ENCODE measurements at places on chromosomes 7 and 10. TPM values are rescaled to one million over a fixed set of nuclear protein-coding genes. Genes with fewer than 3 reads are reported as not detected.
A peak's percentile ranks its signal among the peaks of the same experiment; 100 is the strongest.

- DNase-seq = no peak
Observed at GRCh38 chr7:46054272-46054671, 133.2 kb upstream of the IGFBP3 start.

- no peak for DNase-seq
Observed at GRCh38 chr10:133117688-133118071, 30.0 kb downstream of the ADGRA1 start.

DNA sequence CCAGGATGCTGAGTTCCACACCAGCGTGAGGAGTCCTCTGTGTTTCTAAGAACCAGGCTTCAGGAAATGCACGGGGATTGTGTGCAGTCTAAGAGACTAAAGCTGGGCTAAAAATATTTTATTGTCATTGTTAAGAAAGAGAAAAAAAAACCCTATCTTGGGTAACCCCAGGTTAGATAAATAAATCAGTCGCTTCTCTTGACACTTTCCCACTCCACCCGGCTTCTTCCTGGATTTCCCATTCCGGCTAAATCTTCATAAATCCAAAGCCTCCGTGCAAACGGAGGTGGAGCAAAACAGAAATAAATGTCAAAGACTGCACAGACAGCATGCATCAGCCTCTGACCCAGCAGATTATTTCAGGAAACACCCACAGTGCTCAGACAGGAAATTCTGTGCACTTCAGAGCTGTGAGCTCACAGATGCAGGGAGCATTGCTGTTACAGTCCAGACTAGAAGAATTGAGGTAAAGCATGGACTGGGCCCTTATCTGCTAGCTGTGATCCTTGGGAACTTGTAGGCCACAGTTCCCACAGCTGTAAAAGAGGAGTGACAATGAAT is 44.8 kb upstream of the GRID1 start:
- peak; percentile 28 for DNase-seq

DNA sequence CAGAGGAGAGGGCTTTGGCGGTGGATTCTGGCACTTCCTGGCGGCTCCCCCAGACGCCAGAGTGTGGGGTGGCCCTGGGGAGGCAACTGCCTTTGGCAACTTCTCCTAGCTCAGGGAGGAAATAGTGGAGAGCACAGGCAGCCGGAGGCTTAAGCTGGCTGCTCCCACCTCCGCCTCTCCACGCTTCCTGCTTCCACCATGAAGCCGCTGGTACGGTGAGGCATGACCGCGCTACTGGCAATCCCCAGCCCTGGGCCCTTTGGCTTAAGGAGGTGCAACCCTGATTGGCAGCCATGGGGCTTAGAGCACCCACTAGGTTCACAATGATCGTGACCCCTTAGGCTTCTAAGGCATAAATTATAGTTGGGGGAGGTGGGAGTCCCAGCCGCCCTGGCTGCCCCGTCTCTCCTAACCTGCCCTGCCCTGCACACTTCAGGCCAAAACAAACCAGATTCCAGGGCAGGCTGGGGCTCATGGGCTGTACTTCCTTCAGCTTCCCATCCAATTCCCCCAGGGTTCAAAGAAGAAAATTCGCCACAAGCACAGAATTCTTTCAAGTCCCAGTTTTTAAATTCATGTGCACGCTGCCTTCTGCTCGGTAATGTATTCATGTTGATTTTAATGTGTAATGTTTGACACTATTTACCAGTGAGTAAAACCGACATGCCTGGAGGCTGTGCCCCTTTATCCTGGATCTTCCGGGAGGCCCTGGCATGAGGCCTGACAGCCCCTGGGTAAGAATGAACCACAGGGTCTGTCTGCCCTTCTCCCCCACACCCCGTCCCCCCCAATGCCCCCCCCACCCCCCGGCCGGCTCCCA is 90.7 kb upstream of the LRRC4 start:
- DNase-seq = no peak

GRCh38 chr7:155455132-155455693 is 2.7 kb upstream of the EN2 start:
- DNase-seq = no peak

DNA sequence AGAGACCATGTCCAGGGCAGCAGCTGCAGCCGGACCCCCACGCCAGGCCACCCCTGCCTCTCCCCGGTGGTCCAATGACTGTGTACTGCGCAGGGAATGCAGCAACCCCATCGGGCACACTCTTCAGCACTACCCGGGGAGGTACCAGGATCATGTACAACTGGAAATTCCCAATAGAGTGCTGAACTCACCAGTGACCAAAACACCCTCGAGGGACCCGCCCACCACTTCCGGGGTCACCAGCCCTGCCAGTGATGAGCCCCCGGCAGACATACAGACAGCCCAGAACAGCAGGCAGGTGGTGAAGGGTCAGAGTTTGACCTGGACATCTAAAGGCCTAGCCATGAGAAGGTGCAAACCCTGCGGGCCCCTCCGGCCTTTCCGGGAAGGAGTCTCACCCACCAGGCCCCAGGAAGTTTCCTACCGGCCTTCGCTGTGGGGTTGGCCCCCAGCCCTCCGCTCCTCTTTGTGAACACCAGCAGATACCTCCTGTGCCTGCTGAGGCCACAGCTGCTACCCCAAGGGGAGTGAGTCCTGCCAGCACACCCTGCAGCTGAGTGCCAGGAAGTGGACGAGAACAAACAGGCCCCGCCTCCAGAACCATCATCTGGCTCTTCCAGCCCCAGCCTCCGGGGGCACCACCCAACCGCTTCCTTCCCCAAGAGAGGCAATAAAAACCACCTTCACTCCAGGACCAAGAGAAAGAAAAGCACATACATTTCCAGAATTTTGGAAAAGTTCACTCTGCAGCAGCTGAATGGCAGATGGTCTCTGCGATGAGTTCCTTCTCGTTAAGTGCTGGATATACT is 5.0 kb upstream of the ANKRD61 start:
- DNase-seq = no peak

GRCh38 chr7:36006636-36007229 is 146.3 kb upstream of the EEPD1 start:
- DNase-seq = no peak

- no peak for DNase-seq
Observed at GRCh38 chr10:3773460-3774017, 11.5 kb downstream of the KLF6 start.

DNA sequence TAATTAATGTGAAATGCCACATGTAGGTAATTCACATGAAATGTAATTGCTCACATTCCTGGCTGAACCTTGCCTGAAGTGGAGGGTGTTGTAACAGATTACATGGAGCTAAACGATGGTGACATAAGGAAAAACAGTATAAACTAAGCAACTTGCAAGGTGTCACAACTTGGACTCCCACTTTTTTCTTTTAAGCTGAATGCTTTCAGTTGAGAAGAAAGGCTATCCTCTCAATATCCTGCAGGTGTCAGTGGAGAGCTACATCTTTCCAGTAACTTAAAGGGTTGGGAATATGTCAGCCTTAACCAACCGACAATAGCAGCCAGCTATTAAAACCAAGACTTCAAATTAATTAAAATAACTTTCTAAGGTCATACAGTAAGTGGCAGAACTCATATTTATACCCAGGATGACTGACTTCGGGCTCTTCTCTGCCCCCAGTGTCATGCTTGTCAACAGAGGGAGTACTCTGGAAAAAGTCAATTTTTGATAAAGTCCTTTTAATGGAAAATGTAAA is 33.7 kb downstream of the NRBF2 start:
- peak; percentile 46 for DNase-seq

DNA sequence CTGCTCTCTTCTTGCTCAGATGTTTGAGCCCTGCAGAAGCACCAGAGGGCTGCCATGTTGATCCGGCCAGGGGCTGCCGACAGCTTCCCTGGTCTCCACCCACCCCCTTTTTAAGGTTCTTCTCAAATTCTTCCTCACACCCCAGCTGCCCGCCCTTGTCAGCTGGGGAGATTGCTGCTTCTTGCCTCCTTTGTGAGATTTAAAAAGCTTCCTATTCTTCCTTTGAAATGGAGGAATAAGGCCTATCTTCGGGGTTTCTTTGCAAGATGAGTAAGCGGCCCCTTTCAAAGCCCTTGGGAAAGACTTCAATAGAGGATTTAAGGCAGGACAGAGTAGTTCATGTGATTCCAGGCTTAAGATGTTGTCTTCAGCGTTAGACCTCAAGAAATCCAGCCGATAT is 211.9 kb upstream of the SHH start:
- no peak for DNase-seq

DNA sequence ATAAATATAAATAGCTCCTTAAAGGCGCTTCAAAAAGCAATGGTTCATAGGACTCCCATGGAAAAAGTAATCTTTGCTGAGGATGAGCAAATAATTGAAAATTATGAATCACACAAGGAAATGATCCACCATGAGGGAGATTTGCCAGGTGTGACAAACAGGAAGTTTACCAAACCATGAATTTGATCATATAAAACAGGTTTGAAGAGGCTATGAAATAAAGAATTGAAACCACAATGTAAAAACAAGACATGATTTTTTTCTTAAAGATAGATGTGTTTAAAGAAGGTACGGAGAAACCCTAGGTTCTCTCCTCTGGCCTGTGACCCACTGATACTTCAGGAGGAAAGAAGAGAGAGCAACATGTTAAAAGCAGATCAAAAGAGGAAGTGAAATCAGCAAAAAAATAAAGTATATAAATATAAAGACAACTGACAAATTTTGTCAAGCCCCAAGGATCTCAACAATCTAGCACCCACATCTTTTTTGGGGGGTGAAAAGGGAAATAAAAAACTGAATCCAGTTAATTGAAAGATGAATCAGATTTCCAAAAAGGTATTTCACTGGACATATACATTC is 111.3 kb upstream of the ASAH2 start:
- DNase-seq = no peak

DNA sequence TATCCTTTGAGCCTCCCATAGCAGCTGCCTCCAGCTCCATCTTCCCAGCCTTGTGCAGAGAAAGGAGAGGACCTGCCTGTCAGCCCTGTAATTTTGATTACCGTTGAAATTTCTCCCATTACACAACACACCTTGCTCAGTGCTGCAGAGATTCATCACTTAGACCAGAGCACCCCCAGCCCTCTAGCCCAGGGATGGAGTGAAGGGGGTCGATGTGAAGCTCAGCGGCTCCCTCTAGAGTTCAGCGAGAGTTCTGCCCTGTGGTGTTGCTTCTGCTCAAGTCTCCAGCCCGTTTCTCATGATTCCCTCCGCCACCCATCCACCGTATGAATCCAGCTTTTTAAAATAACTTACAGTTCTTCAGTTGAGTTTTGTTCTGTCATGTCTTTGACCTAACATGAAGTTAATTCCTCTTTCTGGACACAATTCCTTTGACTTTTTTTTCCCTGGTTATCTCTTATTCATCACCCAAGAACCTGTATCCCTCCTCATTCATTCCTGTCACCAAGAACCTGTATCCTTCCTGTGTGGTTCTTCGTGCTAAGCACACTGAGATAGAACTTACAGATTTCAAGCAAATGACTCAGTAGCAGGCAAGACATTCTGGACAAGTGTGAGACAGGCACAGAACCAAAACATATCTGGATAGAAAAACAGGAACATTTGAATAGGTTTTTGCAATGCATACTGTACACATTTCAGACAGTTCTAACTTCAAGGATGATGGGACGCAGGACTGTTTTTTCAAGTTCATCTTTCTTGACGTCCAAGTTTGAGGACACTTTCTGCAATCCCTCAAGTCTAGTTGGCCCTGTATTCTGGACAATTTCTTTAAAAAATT is 35.0 kb upstream of the ZNF32 start:
- DNase-seq = no peak

- no peak for DNase-seq
Observed at GRCh38 chr7:88111954-88112471, 107.8 kb downstream of the SRI start.

DNA sequence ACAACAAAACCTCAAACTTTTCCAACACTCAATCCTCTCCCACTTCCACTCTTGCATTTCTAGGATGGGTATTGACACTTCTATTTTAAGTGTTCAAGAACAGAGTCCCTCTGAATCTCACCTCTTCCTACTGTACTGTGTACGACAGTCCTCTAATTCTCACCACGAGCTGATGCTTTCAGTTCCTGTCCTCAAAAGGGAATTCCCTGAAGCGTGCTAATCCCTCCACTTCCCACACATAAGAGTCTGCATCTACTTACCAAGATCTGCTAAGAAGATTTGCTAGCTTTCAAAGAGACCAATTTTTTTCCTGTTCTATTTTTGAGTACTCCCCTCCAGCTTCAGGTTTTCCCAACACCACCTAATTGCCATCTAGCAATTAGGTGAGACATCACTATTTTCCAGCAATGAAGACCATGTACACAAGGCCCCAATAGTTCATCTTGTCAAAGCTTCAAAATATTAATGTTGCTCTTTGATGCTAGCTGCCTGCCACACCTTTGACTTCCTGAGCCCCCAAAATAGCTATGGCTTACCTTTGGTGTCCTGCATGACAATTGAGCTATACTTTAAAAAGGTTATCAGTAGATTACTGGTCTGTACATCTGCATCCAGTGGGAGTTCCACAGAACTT is 54.4 kb downstream of the ARMH3 start:
- DNase-seq = no peak

GRCh38 chr7:103989785-103990767 is 618 bp upstream of the RELN start:
- DNase-seq = no peak

GRCh38 chr7:3896169-3896765 is 595.2 kb downstream of the SDK1 start:
- DNase-seq = no peak

DNA sequence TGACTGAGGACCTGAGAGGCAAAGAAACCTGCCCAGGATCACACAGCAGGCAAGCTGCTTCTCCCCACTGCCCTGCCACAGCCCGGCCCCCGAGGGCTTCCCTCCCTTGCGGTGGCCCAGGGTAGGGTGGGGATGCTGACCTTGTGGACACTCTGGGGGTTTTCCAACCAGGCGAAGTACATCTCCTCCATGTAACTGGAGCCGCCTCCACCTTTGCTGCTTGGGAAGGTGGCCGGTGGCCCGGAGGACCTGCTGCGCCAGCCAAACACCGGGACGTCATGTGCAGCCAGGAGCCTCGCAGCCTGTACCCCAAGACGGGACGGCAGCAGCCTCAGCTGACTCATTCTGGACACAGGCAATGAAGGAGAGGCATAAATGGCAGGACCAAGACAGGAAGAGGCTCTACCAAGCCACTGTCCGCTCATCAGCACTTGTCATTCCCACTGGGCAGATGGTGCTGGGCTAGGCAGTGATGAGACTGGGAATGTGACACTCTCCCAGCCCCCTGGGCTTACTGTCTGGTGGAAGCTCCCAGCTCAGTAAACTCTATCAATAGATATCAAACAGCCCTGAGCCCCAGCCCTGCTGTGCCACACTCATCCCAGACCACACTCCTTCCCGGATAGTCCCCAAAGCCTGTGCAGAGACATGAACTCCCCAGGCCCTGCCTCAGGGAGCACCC is 3.7 kb downstream of the OGDHL start:
- DNase-seq = no peak

Gene GNAT3
- not detected for total RNA-seq

Gene C10orf53
- not detected for total RNA-seq

Gene MUC12
- not detected for total RNA-seq

Gene GSTO2
- total RNA-seq = under 0.01 TPM

Gene PITX3
- total RNA-seq = not detected

Gene SEMA4G
- total RNA-seq = 2.6 TPM

Gene IFRD1
- 26.4 TPM for total RNA-seq

Gene LIPM
- not detected for total RNA-seq

Gene PPP1R3C
- 20.7 TPM for total RNA-seq

Gene EGR2
- total RNA-seq = 1.5 TPM
